Heart right ventricle (tissue), 16 donors: ENCODE measurements at places on chromosomes 3 and 15. TPM values are rescaled to one million over a fixed set of nuclear protein-coding genes. Genes with fewer than 3 reads are reported as not detected.

GRCh38 chr15:62798536-62798935 lies 244.0 kb upstream of the TPM1 start:
- no peaks in the 10 kb centered on the region for H3K36me3 ChIP-seq
- no peaks in the 10 kb centered on the region for H3K27me3 ChIP-seq
- no peak for DNase-seq
- no peak overlapping the region for H3K4me3 ChIP-seq

DNA sequence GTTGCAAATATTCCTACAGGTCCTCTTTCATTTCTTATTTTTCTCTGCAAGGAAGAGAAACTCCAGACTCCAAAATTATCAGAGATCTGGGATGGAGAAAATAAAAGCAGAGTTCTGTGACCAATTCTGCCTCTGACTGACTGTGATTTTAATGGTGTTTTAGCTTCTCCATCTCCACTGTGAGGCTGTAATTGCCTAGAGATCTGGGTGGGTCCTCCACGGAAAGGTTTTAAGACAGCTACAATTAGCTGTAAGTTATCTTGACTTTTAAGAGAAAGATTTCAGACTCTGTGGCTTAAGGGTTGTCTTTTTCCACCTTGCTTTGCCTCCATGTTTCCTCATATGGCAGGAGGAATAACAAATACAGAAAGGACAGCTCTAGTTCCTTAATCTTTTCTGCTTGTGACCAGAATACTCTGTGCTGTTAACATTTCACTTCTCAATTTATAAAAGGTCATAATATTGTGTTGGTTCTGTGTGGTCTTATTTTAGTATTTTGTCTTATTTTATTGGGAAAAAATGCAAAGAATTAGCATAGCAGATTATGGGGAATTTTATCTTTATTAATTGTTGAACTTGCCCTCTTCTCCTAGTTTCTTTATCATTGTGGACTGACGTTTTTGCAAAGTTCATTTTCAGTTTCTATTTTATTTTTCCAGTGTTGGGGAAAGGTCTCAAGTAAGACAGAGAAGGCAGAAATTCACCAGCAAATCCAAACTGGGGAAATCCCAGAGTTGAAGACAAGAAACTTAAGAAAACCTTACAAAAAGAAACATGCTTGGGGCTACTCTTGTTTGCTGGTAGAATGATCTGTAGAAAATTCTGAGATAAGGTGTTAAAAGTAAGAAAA lies 157.9 kb downstream of the RAP2B start:
- no peaks in the 10 kb centered on the region for H3K27me3 ChIP-seq
- H3K4me1 ChIP-seq = no peaks in the 10 kb centered on the region
- no peaks in the 10 kb centered on the region for H3K36me3 ChIP-seq
- H3K27ac ChIP-seq = no peak overlapping the region
- H3K4me3 ChIP-seq = no peak overlapping the region

DNA sequence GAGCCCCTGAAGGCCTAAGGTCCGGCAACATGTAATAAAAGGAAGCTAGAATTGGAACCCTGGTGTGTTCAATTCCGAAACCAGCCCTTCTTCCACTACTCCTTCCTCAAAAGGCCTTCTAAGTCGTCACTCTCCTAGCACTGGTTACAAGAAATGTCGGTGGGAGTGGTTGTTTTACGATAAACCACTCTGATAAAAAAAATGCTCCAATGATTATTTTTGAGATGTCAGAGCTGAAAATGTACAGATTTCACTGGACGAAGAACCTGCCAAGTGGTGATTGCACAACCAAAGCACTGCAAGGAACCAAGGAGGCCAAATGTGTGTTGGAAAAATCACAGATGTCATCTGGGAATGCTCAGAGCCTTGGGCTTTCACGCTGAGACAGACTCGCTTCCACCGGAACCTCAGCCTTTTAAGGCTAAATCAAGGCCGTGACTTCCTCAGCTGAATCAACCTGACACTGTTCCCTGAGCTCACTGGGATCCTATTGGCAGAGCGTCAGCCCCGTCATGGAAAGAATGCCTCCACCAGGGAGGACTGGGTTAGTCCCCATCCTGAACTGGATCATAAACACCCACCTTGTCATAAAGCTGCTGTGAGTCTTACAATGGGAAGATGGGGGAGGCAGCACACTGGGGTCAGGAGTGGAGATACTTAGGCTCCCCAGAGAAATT lies 108.1 kb upstream of the THBS1 start:
- peak; percentile 88 for DNase-seq
- no peak overlapping the region for H3K4me3 ChIP-seq
- H3K27me3 ChIP-seq = no peaks in the 10 kb centered on the region
- H3K36me3 ChIP-seq = no peaks in the 10 kb centered on the region

- no peak for DNase-seq
- H3K27ac ChIP-seq = no peak overlapping the region
- no peaks in the 10 kb centered on the region for H3K27me3 ChIP-seq
These were observed 18.8 kb downstream of the MYL3 start for GRCh38 chr3:46844397-46844796.

GRCh38 chr3:5725801-5726200 lies 538.3 kb downstream of the EDEM1 start:
- no peak overlapping the region for H3K4me3 ChIP-seq
- no peaks in the 10 kb centered on the region for H3K4me1 ChIP-seq
- H3K36me3 ChIP-seq = no peaks in the 10 kb centered on the region
- no peak overlapping the region for H3K27ac ChIP-seq
- no peak for DNase-seq
- H3K27me3 ChIP-seq = peaks cover 3% of the 10 kb centered on the region

GRCh38 chr3:63849175-63849574 lies 14.4 kb downstream of the THOC7 start:
- no peaks in the 10 kb centered on the region for H3K27me3 ChIP-seq
- DNase-seq = no peak
- no peak overlapping the region for H3K27ac ChIP-seq
- H3K4me3 ChIP-seq = no peak overlapping the region
- no peaks in the 10 kb centered on the region for H3K4me1 ChIP-seq

DNA sequence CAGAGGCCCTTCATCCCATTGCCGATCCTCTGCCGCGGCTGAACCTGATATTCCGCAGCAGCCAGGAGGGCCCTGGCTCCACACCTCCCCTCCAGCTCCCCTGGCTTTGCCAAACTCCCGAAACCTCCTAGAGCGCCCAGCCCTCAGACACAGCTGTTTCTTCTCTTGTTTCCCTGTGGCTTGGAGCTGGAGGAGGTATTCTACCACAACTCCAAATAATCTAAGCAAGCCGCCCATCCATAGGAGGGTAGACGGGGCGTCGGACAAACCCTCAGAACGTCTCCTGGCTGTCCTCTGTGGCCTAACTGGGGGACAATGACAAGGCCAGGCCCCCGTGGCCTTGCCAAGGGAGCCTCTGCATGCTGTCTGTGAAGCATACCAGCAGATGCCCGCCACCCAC lies 10.4 kb downstream of the PLA2G4D start:
- no peaks in the 10 kb centered on the region for H3K36me3 ChIP-seq
- no peak for DNase-seq
- no peaks in the 10 kb centered on the region for H3K27me3 ChIP-seq
- H3K4me3 ChIP-seq = no peak overlapping the region

- H3K4me3 ChIP-seq = no peak overlapping the region
- H3K4me1 ChIP-seq = no peaks in the 10 kb centered on the region
- DNase-seq = no peak
- no peak overlapping the region for H3K27ac ChIP-seq
- no peaks in the 10 kb centered on the region for H3K27me3 ChIP-seq
These were observed 27.8 kb downstream of the ATP13A5 start for GRCh38 chr3:193350744-193351143.

DNA sequence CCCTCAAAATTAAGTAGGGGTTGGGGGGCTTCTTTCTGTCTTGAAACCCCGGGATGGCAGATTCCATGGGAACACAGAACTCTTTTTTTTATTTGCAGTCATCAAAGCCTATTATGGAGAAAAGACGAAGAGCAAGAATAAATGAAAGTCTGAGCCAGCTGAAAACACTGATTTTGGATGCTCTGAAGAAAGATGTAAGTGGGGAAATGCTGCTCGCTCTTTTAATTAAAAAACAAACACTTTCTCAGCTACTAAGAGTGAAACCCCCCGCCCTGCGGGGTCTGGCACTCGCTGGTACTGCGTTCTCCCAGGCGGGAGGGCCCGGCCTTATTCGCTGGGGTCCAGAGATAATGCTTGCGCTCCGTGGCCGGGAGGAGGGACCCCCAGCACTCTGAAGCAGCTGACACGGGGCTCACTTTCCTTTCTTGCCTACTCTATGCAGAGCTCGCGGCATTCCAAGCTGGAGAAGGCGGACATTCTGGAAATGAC lies 615 bp downstream of the HES1 start:
- H3K27me3 ChIP-seq = no peaks in the 10 kb centered on the region
- peaks cover 31% of the 10 kb centered on the region for H3K4me1 ChIP-seq
- H3K4me3 ChIP-seq = peak overlapping the region; percentile 77
- DNase-seq = no peak
- H3K36me3 ChIP-seq = peaks cover 8% of the 10 kb centered on the region

GRCh38 chr3:143830063-143830462 lies 18.2 kb downstream of the SLC9A9 start:
- no peak overlapping the region for H3K4me3 ChIP-seq
- no peaks in the 10 kb centered on the region for H3K36me3 ChIP-seq
- H3K27ac ChIP-seq = no peak overlapping the region
- no peaks in the 10 kb centered on the region for H3K4me1 ChIP-seq

DNA sequence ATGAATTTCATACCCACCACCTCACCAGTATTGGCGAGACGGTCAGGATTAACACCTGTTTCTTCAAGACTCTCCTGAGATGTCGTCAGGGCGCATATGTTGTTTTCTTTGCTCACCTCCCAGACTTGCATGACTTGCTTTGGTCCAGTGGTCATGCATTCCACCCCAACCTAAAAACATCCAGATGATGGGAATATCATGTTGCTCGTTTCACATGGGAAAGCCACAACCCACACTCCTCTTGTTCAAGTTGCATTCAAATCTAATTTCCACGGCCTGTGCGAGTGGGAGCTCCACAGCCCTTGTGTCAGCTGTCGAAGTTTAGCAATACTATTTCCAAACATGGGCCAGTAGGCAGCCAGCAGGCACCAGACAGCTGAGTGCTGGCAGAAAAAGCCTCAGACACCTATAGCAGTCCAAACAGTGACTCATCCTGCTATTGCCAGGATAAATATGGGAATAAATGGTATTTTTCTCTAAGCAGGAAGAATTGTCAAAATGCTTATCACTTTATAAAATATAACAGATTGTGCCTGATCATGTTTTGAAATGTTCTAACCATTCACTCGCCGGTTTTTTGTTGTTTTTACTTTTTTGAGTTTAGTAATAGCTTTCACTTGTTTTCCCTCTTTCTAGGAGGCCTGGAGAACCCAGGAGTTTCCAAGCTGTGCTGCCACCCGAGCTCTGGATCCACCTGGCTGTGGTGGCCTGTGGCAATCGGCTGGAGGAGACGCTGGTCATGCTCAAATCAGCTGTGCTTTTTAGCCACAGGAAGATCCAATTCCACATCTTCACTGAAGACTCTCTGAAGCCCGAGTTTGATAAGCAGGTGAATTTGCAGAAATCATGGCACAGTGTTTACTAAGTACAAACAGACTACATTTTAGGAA lies 20.1 kb downstream of the GXYLT2 start:
- no peaks in the 10 kb centered on the region for H3K36me3 ChIP-seq
- no peak overlapping the region for H3K4me3 ChIP-seq

GRCh38 chr15:90660195-90660998 lies 56.7 kb upstream of the BLM start:
- H3K4me1 ChIP-seq = no peaks in the 10 kb centered on the region
- peak; percentile 53 for DNase-seq
- peak overlapping the region; percentile 89 for H3K27ac ChIP-seq

DNA sequence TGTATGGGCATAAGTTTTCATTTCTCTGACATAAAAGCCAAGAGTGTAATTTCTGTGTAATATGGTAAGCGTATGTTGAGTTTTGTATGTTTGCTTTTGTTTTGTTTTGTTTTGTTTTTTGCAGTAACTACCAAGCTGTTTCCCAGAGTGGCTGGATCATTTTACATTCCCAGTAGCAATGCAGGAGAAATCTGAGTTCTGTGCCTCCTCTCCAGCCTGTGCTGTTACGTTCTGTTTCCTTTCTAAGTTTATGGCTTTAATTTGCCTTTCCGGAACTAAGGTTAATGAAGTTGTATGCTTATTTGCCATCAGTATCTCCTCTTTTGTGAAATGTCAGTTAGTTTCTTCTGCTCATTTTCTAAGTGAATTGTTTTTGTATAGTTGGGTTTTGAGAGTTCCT lies 307.8 kb downstream of the GABRG3 start:
- no peaks in the 10 kb centered on the region for H3K27me3 ChIP-seq
- DNase-seq = no peak
- no peak overlapping the region for H3K27ac ChIP-seq
- no peaks in the 10 kb centered on the region for H3K4me1 ChIP-seq
- H3K4me3 ChIP-seq = no peak overlapping the region

DNA sequence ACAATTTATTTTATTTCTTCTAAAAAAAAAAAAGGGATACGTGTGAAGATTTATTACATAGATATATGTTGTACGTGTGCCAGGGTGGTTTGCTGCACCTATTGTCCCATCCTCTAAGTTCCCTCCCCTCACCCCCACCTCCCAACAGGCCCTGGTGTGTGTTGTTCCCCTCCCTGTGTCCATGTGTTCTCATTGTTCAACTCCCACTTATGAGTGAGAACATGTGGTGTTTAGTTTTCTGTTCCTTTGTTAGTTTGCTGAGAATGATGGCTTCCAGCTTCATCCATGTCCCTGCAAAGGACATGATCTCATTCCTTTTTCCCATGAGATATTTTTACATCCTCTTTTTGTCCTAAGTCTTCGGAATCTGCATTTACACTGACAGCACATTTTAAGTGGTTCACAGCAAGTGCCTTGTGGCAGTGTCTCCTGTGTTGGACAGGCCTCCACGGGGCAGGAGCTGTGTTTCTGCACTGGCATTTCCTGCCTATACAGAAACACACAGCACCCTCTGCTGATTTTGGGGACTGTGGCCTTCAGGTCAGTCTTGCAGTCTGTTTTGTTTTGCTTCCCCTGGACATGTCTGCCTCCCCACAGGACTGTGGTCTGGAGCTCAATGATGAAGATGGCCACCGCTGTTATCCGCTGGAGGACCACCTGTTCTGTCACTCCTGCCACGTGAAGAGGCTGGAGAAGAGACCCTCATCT lies 12.7 kb upstream of the SACM1L start:
- no peak overlapping the region for H3K4me3 ChIP-seq
- no peaks in the 10 kb centered on the region for H3K27me3 ChIP-seq
- peaks cover 22% of the 10 kb centered on the region for H3K4me1 ChIP-seq
- peak overlapping the region; percentile 76 for H3K27ac ChIP-seq
- H3K36me3 ChIP-seq = peaks cover 10% of the 10 kb centered on the region

The HHATL gene
- total RNA-seq = 829 TPM

The DLEC1 gene
- not detected for total RNA-seq

The TEX55 gene
- not detected for total RNA-seq

The TMCC1 gene
- total RNA-seq = 35.7 TPM
